Activated CD4-positive, alpha-beta T cell treated with anti-CD3 and anti-CD28 coated beads, Interleukin-2, amount 10 ng/mL, durations not matched to agents 24 days and 14 days (primary cell): ENCODE measurements at places on chromosomes 12 and 14. TPM values are rescaled to one million over a fixed set of nuclear protein-coding genes. Genes with fewer than 3 reads are reported as not detected.

GRCh38 chr12:4286771-4287317 lies 13.3 kb downstream of the CCND2 start:
- peak overlapping the region; percentile 2 for H3K4me3 ChIP-seq
- peaks cover 82% of the 10 kb centered on the region for H3K4me1 ChIP-seq
- H3K27ac ChIP-seq: peak overlapping the region; percentile 80

- DNase-seq: no peak
- no peaks in the 10 kb centered on the region for H3K4me1 ChIP-seq
- H3K27ac ChIP-seq: no peak overlapping the region
- H3K27me3 ChIP-seq: peaks cover 33% of the 10 kb centered on the region
- no peaks in the 10 kb centered on the region for H3K36me3 ChIP-seq
Observed at GRCh38 chr14:74444866-74445265, 18.9 kb upstream of the SYNDIG1L start.

Gene EGLN3
- total RNA-seq: 17.4 and 17.6 TPM in 2 replicates

GRCh38 chr14:96191841-96192462 lies 12.7 kb upstream of the BDKRB2 start:
- peaks cover 7% of the 10 kb centered on the region for H3K27me3 ChIP-seq
- H3K4me1 ChIP-seq: peaks cover 4% of the 10 kb centered on the region
- H3K27ac ChIP-seq: no peak overlapping the region
- no peak overlapping the region for H3K4me3 ChIP-seq
- no peaks in the 10 kb centered on the region for H3K36me3 ChIP-seq

- no peak for DNase-seq
- H3K36me3 ChIP-seq: no peaks in the 10 kb centered on the region
- H3K4me1 ChIP-seq: no peaks in the 10 kb centered on the region
- no peak overlapping the region for H3K27ac ChIP-seq
- no peak overlapping the region for H3K4me3 ChIP-seq
Observed at GRCh38 chr12:88952562-88952942, 372.3 kb upstream of the KITLG start.

Gene HOXC11
- not detected in 2 replicates for total RNA-seq

- H3K27ac ChIP-seq: peak overlapping the region; percentile 52
- peak overlapping the region; percentile 17 for H3K4me3 ChIP-seq
- peak; percentile 76 for DNase-seq
Observed at GRCh38 chr12:67578976-67579661, 69.4 kb upstream of the DYRK2 start.

GRCh38 chr14:75205591-75205990 lies 29.2 kb upstream of the TMED10 start:
- H3K27me3 ChIP-seq: peaks cover 9% of the 10 kb centered on the region
- H3K4me3 ChIP-seq: no peak overlapping the region
- H3K4me1 ChIP-seq: peaks cover 25% of the 10 kb centered on the region
- peak; percentile 62 for DNase-seq
- H3K27ac ChIP-seq: peak overlapping the region; percentile 80

- no peak for DNase-seq
- no peak overlapping the region for H3K27ac ChIP-seq
- no peaks in the 10 kb centered on the region for H3K36me3 ChIP-seq
Observed at GRCh38 chr14:24875203-24875838, 174.6 kb downstream of the STXBP6 start.

DNA sequence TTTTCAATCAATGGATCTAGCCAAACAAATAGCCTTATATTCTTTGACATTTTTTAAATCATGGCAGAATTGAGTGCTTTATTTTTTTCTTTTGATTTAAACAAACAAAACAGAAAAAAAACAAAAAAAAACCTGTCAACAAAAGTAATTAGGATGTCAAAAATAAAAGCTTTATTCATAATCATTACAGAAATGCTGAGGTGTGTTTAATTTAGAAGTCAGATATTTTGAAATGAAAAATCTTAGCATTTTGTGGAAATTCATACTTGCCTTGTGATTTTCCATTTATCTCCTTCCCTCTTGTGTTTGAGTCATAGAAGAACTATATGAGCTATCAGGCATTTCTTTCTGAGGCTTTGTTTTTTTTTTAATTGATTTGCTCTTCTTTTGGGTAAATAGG lies 387.0 kb upstream of the STXBP6 start:
- no peak overlapping the region for H3K27ac ChIP-seq
- no peaks in the 10 kb centered on the region for H3K27me3 ChIP-seq
- H3K4me3 ChIP-seq: no peak overlapping the region
- H3K36me3 ChIP-seq: no peaks in the 10 kb centered on the region
- no peaks in the 10 kb centered on the region for H3K4me1 ChIP-seq

DNA sequence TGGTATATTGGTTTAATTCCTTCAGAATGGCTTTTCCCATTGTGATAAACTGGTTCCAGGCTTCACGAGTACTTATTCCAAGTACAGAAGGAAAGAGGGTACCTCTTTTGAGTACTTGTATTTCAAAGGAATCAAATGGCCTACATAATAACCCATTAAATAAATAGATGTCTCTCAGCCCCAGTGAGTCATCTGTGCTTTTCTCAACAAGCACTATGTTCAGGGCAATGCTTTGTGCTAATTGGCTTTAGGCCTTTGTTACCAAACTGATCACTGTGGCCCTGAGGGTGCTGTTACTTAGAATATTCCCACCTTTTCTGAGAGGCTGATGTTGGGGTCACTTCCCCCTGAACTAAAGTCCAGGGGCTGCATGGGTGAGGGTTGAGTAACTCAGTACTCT lies 107.1 kb downstream of the LRRK2 start:
- DNase-seq: no peak
- no peaks in the 10 kb centered on the region for H3K4me1 ChIP-seq
- no peaks in the 10 kb centered on the region for H3K36me3 ChIP-seq
- no peaks in the 10 kb centered on the region for H3K27me3 ChIP-seq
- no peak overlapping the region for H3K27ac ChIP-seq
- H3K4me3 ChIP-seq: no peak overlapping the region

DNA sequence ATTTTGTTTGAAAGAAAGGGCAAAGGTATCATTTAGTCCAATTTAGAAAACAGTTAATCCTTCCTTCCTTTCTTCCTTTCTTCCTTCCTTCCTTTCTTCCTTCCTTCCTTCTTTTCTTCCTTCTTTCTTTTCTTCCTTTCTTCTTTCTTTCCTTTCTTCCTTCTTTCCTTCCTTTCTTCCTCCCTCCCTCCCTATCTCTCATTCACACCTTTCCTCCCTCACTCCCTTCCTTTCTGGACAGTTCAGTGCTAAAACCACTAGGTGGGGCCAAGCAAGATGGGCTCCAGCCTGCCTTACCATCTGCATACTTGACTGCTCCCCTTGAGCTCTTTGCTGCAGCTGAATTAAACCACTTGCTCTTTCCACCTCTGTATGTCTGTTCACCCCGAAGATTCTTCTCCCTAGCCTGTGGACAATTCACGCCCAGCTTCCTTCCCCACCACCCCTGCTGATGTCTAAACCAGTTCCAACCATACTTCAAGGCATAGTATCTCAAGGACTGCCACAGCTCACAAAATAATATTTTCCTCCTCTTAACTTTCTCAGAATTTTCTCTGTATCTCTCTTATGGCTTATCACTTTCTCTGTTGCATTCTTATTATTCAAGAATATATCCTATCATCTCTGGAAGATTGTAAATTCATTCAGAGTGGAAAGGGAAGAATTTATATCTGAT lies 78.0 kb downstream of the DBX2 start:
- no peak overlapping the region for H3K4me3 ChIP-seq
- H3K27ac ChIP-seq: no peak overlapping the region
- no peak for DNase-seq
- peaks cover 7% of the 10 kb centered on the region for H3K4me1 ChIP-seq
- peaks cover 5% of the 10 kb centered on the region for H3K27me3 ChIP-seq

GRCh38 chr12:119807380-119807779 lies 69.7 kb downstream of the CIT start:
- DNase-seq: no peak
- H3K4me3 ChIP-seq: no peak overlapping the region
- peaks cover 46% of the 10 kb centered on the region for H3K36me3 ChIP-seq
- H3K4me1 ChIP-seq: peaks cover 8% of the 10 kb centered on the region
- H3K27ac ChIP-seq: no peak overlapping the region
- H3K27me3 ChIP-seq: no peaks in the 10 kb centered on the region

DNA sequence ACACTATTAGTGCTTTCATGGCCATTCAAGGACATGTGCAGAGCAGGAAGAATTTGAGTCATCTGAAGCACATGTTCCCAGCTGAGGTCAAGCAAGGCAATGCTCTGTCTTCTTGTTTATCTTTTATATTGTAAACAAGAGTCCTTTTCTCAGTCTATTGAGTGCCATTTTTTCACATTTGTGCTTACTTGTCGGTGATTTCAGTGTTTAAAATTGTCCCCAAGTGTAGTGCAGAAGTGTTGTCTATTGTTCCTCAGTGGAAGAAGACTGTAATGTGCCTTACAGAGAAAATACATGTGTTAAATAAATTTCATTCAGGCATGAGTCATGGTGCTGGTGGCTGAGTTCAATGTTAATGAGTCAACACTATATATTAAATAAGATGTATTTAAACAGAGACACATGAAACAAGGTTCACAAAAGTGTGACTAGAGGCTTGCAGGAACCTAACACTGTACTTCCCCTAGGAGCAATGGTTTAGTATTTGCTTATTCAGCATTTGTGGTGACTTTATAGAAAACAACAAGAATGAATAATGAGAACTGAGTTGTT lies 391.1 kb downstream of the LRIG3 start:
- no peak overlapping the region for H3K4me3 ChIP-seq
- H3K27ac ChIP-seq: no peak overlapping the region
- no peaks in the 10 kb centered on the region for H3K4me1 ChIP-seq
- no peak for DNase-seq
- no peaks in the 10 kb centered on the region for H3K36me3 ChIP-seq

- no peak overlapping the region for H3K27ac ChIP-seq
- H3K4me1 ChIP-seq: no peaks in the 10 kb centered on the region
- H3K4me3 ChIP-seq: no peak overlapping the region
- no peaks in the 10 kb centered on the region for H3K36me3 ChIP-seq
- no peaks in the 10 kb centered on the region for H3K27me3 ChIP-seq
Observed at GRCh38 chr12:82525616-82526015, 161.1 kb upstream of the TMTC2 start.

DNA sequence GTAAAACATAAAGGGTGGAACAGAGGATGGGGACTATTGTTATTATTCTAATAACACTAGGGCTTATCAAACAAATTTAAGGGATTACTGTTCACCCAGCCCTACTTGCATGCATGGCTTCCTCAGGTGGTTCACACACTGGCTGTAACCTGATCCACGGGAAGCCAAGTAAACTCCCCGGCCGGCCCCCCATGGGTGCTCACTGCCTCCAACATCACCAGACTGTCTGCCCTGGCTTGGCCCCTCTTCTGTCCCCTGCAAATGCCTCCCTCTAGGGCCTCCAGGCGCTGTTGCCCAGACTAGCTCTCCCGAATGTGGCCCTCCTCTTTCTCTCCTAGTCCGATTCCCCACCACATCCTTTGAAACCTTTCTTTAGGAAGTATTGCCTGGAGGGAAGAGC lies 18.6 kb downstream of the FAIM2 start:
- H3K36me3 ChIP-seq: no peaks in the 10 kb centered on the region
- H3K4me3 ChIP-seq: no peak overlapping the region
- no peaks in the 10 kb centered on the region for H3K4me1 ChIP-seq
- H3K27ac ChIP-seq: no peak overlapping the region
- peaks cover 16% of the 10 kb centered on the region for H3K27me3 ChIP-seq

Gene SERPINA9
- not detected in 2 replicates for total RNA-seq

- no peaks in the 10 kb centered on the region for H3K27me3 ChIP-seq
- no peak overlapping the region for H3K4me3 ChIP-seq
- no peak for DNase-seq
- H3K27ac ChIP-seq: no peak overlapping the region
- peaks cover 60% of the 10 kb centered on the region for H3K4me1 ChIP-seq
Observed at GRCh38 chr12:96240656-96241055, 46.5 kb downstream of the ELK3 start.

GRCh38 chr14:34060651-34060999 lies 109.8 kb upstream of the EGLN3 start:
- H3K4me3 ChIP-seq: peak overlapping the region; percentile 86
- DNase-seq: no peak
- peaks cover 2% of the 10 kb centered on the region for H3K36me3 ChIP-seq
- H3K27ac ChIP-seq: peak overlapping the region; percentile 87
- H3K27me3 ChIP-seq: peaks cover 10% of the 10 kb centered on the region
